ENCODE measurements at places on chromosomes 2 and 18.

- no peak for DNase-seq
These were observed 31.4 kb upstream of the MFSD6 start for GRCh38 chr2:190376591-190377245.

- no peak for DNase-seq
These were observed 199.2 kb upstream of the SMAD2 start for GRCh38 chr18:48129621-48130082.

- no peak for DNase-seq
These were observed 135.3 kb downstream of the TMEM163 start for GRCh38 chr2:134583462-134583861.

- no peak for DNase-seq
These were observed 17.6 kb upstream of the PPP4R1 start for GRCh38 chr18:9631814-9632496.

- DNase-seq = no peak
These were observed 47.6 kb downstream of the BCL11A start for GRCh38 chr2:60505880-60506260.

DNA sequence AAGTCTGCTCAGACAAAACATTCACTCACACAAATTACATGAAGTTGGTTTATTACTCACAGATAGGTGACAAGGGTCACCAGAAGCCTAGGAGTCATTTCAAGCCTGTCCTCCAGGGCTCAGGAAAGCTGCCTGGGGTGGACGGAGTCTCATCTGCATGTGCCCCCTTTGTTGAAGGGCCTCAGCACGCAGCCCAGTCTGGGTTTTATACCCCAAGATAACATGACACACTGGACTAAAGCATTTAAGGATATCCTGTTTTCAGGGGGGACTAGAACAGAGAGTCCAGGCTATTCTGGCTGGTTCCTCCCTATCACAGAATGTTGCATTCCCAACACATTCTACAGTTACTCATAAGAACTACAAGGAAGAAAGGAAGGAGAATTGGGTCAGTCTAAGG, 164.7 kb downstream of the MREG start:
- no peak for DNase-seq
